Stimulated activated CD4-positive, alpha-beta T cell treated with anti-CD3 and anti-CD28 coated beads, Interleukin-15, amount 100 ng/mL, for 1 hour (primary cell): ENCODE measurements at places on chromosomes 7 and 10.
A peak's percentile ranks its signal among the peaks of the same experiment; 100 is the strongest.

GRCh38 chr7:131642429-131642828 lies 86.0 kb upstream of the PODXL start:
- DNase-seq = no peak

DNA sequence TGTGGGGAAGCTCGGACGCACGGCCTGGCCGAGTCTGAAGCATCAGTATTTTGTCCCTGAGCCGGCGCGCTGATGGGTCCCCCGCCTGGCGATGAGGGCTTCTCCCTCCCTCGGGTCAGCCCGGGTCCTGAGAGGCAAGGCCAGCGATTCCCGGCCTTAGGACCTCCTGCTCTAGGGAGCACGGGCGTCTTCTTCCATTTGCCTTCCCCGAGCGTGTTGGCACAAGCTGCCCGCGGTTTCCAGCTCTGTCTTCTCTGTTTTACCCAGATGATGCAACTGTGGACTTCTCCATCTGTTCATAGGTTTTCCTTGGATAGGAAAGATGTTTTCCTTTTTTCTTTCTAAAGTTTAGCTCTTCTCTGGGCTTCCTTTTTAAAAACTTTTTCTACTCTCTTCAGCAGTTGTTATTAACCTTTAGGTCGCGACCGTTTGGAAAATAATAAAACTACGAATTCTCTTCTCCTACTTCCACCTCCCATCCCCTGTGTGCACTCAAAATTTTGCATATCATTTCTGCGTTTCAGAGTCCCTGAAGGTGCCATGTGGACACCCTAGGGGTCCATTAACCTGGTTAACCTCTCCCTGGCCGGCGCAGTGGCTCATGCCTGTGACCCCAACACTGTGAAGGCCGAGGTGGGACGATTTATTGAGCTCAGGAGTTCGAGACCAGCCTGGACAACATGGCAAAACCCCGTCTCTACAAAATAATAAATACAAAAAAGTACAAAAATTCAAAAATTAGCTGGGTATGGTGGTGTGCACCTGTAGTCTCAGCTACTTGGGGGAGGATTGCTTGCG lies 1.4 kb upstream of the SLC25A28 start:
- DNase-seq = no peak

- no peak for DNase-seq
Measured at GRCh38 chr10:73589563-73590126, 1.5 kb downstream of the USP54 start.

DNA sequence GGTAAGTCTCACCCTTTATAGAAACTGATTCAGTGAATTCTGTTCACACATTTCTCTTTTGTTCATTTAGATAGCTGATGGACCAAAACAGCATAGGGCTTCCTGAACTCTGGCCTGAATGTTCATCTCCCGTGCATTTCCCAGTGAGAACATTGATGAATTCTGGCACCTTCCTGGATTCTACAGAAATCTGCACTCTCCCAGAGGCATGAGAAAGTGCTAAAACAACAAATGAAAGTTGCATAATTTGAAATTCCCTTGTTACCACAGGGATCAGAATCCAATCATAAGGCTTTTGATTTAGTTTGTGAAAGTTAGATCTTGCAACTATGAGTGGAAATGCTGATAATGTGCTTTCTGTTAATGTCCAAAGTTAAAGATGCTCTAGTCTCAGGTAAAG lies 29.7 kb upstream of the SCIN start:
- DNase-seq = no peak

- DNase-seq = no peak
Measured at GRCh38 chr7:44988701-44989100, 9.9 kb upstream of the MYO1G start.

GRCh38 chr7:101985903-101986734 lies 168.7 kb downstream of the CUX1 start:
- no peak for DNase-seq

- DNase-seq = no peak
Measured at GRCh38 chr7:11341285-11341944, 367.7 kb downstream of the PHF14 start.

DNA sequence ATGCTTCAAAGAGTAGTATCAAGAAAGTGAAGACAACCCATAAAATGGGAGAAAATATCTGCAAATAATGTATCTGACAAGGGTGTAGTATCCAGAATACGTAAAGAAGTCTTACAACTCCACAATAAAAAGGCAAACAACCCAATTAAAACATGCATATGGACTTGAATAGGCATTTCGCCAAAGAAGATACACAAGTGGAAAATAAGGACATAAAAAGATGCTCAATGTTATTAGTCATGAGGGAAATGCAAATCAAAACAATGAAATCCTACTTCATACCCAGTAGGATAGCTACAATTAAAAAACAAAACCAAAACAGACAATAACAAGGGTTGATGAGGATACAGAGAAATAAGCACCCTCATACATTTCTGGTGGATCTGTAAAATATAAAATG lies 79.2 kb downstream of the NUDCD3 start:
- no peak for DNase-seq

DNA sequence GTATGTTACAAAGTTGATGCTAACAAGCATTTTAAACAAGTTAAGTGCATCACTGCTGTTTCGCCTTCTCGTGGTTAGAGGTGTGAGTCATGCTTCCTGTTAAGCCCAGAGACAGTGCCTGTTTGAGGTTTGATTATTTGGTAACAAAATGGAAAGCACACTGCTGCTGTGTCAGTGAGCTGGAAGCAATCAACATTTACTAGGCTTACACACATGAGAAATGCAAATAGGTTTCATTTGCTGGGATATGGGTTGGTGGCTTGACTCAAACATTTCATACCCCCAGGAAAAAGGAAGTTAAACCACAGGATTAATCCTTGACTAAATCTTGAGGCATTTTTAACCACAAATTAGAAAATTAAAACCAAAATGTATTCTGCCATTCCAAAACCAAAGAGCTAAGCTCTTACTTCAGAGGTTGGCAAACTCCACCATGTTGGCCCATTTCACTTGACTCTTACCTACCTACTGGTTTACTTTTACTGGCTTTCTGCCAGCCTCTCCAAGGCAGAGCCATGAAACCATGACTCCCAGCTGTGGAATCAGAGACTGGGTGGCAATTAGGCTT lies 139.2 kb downstream of the ETV1 start:
- DNase-seq = peak; percentile 32

GRCh38 chr7:78751253-78751652 lies 702.2 kb downstream of the MAGI2 start:
- DNase-seq = no peak

- no peak for DNase-seq
Measured at GRCh38 chr10:45438466-45439090, 64.6 kb downstream of the ALOX5 start.

GRCh38 chr7:20839987-20840386 lies 53.3 kb upstream of the SP8 start:
- no peak for DNase-seq

- no peak for DNase-seq
Measured at GRCh38 chr7:139370943-139371313, 11.2 kb downstream of the LUC7L2 start.

- DNase-seq = no peak
Measured at GRCh38 chr10:7035126-7035761, 375.6 kb downstream of the SFMBT2 start.

DNA sequence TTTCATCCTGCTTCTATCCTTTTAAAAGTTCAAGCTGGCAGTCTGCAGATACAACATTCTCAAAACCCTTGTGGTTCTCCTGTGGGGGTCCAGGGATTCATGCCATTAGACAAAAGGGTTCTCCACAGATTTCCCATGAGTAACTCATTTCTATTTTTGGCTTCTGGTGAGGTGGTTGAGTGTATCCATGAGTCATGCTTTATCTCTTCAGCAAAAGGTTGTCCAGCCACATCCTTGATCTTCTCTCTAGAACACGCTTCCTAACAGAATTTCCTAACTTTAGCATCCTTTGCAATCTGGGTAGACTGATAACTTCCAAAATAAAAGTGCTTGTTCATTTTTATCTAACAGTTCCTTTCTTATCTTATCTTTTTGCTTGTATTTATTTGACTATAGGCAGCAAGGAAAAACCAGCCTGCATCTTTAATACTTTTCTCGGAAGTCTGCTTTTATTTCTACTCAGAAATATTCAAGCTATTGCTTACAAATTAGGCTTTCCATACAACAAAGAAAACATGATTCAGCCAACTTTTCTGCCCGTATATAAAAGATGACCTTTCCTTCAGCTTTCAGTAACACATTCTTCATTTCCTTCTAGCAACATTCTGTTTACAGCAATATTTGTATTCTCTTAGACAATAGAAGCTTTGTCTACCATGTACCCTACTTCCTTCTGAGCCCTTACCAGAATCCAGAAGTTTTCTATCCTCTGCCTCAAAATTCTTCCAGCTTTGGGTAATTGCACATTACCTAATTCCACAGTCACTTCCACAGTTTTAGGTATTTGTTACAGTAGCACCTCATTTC lies 79.3 kb upstream of the IL6 start:
- DNase-seq = no peak

DNA sequence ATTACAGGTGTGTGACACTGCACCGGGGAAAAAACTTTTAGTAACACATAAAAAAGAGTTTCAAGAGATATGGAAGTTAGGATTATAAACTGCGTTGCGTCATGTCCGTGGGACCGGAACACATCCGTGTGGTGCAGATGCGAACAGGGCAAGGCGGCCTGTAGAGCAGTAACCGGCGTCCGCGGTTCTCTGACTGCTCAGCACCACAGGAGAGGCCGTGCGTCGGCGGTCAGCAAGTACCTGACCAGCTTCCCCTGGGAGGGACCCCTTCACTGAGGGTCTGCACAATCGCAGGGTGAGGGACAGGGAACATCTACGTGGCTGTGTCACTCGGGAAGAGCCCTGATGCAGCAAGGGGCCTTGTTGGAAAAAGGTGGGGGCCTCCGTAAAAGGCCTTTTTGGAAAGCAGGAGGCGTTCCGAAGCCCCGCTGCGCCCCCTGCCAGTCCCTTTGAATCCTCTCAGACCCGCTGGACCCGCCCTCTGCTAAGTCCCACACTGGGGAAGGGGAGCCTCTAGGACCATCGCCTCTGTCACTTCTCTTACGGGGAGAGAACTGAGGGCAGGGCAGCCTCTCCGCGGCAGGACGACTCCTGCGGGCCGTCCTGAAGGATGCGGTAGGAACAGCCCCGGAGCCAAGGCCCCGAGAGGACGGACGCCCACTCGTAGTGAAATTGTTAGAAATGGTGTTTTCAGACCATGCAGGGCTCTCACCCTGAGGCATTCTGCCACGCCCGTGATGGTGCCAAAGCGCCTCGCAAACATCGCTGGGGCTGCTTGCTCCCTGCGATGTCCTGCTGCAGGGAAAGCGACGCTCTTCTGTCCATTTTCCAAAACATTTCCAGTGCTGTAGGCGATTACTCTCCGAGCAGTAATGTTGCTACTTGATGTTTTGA lies 771.6 kb upstream of the COBL start:
- no peak for DNase-seq
